ENCODE measurements at places on chromosomes 5 and 9.

GRCh38 chr5:96031811-96032261 is 70.2 kb upstream of the ELL2 start:
- no peak for DNase-seq

DNA sequence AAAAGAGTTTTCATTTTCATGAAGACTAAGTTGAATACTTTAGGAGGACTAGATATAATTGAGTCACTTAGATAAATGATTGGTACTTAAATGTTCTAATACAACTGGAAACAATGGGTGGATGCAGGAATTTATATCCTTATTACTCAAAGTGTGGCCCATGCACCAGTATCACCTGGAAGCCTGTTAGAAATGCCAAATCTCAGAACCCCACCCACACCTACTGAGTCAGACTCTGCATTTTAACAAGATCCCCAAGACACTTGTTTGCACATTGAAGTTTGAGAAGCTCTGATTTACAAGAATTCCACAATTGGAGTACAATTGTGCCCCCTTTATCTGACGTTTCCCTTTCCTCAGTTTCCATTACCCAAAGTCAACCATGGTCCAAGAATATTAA is 239.0 kb downstream of the AUH start:
- DNase-seq, result no peak

DNA sequence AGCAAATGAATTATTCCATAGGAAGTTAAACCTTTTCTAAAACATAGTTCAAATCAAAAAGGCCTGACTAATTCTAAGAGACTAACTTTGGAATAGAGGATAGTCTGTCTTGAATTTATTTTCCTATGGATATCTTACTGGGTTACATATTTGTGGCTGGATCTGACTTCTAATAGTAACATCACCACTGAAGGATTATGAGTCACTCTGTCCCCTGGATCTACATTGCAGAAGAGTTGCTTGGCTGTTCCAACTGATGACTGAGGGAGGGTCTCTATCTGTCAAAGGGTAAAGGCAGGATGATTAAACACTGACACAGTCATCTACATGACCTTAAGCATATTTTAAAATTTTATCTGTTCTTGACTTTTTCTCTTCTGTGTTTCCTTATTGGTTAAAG is 119.6 kb upstream of the FST start:
- DNase-seq, result no peak

DNA sequence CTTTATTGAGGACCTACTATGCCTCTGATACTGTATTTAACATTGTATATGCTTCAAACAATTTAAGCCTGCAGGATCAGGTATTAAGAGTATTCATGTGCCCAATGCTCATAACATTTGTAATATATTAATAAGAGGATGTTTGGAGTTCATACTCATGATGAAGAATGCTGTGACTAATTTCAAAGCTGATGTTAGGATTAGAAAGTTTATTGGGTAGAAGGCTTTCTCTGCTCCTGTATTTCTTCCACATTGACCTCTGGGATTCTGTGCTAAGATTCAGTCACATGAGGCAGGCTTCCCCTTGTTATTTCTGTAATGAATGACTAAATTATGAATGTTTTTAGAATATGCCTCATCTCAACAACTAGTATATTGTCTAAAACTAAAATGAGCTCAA is 456.4 kb downstream of the NFIB start:
- DNase-seq, result no peak

DNA sequence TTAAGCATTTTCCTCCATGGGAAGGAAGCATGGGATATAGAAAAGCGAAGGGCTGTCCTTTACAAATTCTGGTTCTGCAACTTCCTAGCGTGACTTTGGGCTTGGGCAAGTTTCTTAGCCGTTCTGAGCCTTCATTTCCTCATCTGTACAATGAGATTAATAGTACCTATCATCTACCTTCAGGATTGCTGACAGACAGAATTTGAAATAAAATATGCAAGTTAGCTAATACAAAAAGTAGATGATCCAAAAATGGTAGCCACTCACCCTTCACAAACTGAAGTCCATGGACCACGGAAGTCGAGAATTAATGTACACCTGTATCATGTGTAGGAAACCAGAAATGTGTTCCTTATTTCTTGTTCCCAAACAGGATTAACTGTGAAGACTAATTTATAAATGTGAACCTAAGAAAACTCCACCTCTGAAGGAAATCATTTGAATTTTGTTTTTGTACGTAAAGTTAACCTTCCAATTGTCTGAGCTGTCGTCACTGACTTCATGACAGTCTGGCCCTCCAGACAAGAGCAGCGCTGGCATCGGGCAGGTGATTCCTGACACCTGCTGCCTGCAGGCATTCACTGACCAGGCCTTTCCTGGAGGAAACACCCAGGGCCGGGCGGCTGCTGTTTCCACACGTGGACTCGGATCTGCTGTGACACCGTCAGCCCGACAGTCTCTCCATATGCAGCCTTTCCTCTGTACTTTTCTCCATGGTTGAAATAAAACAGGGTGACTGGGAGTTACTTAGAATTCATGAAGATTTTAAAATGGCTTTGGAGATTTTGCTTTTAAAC is 63.4 kb downstream of the PSMB7 start:
- DNase-seq, result no peak

GRCh38 chr5:44320188-44320587 is 69.0 kb downstream of the FGF10 start:
- no peak for DNase-seq

- DNase-seq, result no peak
Observed at GRCh38 chr5:117473165-117473564, 898.5 kb upstream of the SEMA6A start.

GRCh38 chr5:152532714-152533113 is 127.6 kb upstream of the NMUR2 start:
- DNase-seq, result no peak

GRCh38 chr5:19975795-19976194 is 12.2 kb downstream of the CDH18 start:
- no peak for DNase-seq

GRCh38 chr5:180719781-180720180 is 20.1 kb downstream of the OR2Y1 start:
- DNase-seq, result no peak

- DNase-seq, result no peak
Observed at GRCh38 chr5:36436306-36436705, 134.6 kb upstream of the RANBP3L start.

DNA sequence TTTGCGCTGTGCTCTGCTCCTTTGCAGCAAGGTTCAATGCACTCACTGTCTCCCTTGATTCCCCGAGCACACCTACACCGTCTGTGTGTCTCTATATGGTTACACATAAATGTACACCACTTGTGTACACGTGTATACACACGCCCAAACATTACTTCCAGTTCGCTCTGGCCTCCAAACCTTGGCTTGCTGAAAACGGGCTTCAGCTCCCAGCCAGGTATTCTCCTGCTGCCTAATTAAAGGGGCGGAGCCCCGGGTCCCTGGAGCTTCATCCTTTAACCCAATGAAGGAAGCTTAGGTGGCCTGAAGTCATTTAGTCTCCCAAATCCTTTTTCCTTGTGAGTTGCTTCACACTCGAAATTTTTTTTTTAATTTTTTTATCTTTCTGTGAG is 4.6 kb downstream of the ISL1 start:
- no peak for DNase-seq

DNA sequence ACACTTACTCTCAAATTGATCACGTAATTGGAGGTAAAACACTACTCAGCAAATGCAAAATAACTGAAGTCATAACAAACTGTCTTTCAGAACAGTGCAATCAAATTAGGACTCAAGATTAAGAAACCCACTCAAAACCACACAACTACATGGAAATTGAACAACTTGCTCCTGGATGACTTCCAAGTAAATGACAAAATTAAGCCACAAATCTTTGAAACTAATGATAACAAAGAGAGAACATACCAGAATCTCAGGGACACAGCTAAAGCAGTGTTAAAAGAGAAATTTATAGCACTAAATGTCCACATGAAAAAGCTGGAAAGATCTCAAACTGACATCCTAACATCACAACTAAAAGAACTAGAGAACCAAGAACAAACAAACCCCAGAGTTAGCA is 540.5 kb upstream of the CDH18 start:
- no peak for DNase-seq

DNA sequence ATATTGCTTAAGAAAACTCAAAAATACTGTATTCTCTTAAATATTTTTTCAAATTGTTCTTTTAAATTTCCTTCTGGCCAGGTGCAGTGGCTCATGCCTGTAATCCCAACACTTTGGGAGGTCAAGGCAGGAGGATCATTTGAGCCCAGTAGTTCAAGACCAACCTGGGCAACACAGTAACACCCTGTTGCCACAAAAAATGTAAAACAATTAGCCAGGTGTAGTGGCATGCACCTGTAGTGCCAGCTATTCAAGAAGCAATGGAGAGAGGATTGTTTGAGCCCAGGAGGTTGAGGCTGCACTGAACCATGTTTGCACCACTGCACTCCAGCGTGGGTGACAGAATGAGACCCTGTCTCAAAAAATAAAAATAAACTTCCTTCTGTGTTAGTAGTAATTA is 94.3 kb downstream of the STRBP start:
- no peak for DNase-seq

- no peak for DNase-seq
Observed at GRCh38 chr9:92414566-92414965, 9.7 kb downstream of the OMD start.

DNA sequence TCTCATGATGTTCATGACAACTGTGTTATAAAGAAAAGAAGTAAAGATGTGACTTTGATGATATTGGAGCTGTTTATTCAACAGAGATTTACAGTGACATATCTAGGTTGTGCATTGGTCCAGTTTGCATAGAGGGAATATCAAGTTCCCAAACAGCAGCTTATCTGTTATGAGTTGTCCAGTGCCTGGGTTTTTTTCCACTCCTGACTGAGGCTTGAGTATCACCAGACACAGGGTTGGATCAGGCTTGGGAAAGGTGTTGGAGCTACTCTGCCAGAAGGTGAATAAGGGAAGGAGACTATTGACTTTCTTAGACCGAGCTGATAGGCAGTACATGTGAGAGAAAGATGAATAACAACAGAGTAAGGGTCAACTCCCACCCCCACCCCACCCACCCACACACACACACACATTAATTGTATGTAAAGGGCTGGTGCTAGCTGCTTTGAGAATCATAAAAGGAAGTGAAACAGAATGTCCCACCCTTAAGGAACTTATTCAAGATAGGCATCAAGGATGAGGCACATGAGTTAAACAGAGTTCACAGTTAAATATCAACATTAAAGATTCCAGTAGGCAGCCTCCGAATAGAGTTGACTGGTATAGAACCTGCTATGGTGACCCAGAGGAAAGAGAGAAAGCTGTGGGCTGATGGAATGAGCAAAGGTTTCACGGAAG is 33.0 kb upstream of the RASGRF2 start:
- no peak for DNase-seq
